ENCODE measurements at places on chromosomes 6 and 20. TPM values are rescaled to one million over a fixed set of nuclear protein-coding genes. Genes with fewer than 3 reads are reported as not detected.

- DNase-seq: peak; percentile 73
These were observed 47.4 kb upstream of the KIF13A start for GRCh38 chr6:18034798-18035202.

- no peak for DNase-seq
These were observed 197.3 kb upstream of the SNX9 start for GRCh38 chr6:157625764-157626163.

DNA sequence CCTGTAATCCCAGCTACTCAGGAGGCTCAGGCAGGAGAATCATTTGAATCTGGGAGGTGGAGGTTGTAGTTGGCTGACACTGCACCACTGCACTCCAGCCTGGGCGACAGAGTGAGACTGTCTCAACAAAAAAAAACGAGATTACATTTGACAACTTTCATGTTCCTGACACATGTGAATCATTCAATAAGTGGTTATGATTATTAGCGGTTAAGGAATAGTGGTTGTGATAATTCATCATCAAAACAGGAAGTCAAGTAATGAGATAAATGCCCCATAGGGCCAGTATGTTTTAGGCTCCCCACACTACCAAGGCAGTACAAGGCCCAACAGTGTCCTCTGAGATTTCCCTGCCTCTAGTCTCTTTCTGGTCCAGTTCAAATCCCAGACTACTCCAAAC, 2.5 kb downstream of the HDDC2 start:
- no peak for DNase-seq

DNA sequence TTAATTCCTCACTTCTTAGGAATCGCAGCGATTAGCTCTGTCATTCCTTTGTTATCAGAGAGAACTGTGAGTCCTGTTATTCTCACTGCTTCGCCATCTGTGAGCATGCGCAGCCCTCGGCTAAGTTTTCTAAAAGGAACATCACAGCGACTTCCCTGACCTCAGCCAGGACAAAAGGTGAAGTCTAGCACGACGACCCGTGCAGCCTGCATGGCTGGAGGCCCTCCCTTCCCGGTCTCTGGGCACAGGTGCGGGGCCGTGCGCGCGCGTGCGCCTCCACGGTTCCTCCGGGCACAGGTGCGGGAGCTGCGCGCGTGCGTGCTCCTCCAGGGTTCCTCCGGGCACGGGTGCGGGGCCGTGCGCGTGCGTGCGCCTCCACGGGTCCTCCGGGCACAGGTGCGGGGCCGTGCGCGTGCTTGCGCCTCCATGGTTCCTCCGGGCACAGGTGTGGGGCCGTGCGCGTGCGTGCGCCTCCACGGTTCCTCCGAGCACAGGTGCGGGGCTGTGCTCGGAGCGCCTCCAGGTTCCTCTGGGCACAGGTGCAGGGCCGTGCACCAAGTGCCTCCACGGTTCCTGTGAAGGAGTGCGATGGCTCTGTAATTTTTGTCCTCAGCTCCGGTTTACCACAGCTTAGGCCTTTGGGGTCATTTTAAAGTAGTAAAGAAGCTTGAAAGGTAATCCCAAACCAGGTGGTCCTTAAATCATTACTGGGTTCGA, 212.3 kb downstream of the ERMARD start:
- no peak for DNase-seq

- no peak for DNase-seq
These were observed 241.2 kb downstream of the UST start for GRCh38 chr6:148987982-148988381.

DNA sequence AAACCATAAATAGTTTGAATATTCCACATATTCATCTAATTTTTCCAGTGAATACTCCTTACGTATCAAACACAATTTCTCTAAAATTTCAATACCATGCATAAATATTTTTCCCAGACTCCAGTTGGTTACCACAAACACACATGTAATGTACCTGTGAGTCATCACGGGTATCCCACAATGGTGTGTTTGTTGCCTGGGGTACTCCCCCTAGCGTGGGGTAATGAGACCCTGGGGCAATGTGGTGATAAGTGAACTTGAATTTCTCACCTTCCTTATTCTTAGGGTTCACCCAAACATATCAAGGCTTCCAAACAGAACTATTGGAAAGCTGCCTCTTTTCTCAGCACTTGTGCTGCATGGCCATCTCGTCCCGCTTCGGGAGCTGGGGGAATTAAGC, 51.0 kb downstream of the STX7 start:
- DNase-seq: no peak

- no peak for DNase-seq
These were observed 13.8 kb downstream of the CPNE5 start for GRCh38 chr6:36825452-36825851.

DNA sequence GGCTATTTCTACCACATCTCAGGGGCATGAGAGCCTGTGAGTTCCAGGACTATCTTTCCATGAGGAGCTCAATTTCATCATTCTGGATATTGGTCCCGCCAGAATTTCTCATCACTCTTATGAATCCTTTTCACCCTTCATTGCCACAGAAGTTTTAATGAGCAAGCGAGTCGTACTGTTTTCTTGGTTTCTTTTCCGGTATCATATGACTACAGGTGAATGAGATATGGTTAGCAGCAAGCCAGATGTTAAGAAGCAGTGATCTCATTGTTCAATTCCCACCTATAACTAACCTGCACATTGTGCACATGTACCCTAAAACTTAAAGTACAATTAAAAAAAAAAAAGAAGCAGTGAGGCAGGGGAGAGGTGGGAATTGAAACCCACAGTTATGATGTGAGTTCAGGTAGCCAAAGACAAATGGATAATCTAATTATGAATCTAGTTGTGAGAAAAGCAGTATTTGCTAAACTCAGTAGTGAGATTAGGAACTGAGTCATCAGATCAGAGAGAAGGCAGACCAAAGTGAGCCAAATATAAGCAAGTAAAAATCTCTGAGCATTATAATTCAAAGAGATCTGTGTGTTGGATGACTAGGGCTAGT, 78.0 kb upstream of the ELOVL5 start:
- no peak for DNase-seq

DNA sequence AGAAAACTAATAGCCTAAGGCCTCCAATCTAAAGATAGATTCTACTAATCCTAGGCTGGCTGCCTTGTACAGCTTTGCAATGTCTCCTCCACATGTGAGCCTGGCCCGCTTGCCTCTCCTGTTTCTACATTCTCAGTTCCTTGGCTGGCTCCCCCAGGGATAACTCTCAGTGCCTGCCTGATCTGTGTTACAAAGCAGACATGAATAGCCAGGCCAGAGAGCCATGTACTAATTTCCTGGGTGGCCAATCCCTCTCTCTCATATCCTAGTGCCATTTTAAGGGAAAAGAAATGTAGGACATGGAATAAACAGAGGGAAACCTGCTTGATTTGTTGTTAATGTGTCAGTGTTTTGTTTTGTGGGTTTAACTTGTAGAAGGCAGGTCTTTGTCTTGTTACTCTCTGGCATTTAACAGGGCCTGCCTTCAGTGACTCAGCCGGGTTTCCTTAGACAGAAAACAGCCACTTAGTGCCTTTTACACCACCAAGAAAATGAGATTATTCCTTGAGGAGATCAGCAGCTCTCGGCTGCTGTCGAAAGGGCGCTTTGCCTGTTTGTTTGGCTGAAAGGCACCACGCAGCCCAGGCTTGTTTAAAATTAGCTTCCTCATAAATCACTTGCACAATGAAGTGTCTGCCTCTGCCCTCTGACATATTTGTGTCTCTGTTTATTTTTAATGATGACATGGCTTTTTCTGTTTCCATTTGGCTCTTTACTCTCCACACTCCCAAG, 702.7 kb downstream of the MAFB start:
- peak; percentile 51 for DNase-seq

GRCh38 chr6:72653026-72653425, 31.2 kb downstream of the KCNQ5 start:
- no peak for DNase-seq

DNA sequence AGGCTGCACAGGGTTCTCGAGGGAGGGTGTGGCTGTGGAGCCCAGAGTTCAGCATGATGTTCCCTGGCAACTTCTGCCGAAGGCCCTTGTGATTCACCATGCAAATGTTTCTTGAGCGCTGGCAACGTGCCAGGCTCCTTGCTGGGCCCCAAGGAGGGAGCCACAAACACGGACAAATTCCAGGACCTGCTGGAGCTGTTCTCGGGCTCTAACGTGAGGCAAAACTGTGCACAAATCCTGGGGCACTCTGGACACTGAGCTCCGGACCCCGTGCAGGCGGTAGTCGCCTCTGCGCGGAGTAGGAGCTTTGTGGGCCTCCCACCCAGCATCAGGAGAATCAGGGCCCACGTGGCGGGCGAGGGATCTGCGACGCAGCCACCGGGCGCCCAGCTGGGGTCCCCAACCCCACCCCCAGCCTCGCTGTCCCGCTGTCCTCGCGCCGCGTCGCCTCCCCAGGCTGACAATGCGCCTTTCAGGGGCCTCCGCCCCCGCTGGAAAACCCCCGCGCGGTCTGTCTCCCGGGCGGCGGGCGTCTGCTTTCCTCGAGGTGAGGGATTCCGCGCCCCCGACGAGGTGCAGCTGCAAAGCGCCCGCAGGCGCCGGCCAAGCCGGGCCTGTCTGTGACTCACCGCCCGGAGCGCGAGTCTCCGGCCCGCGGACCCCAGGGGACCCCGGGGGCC, 31.7 kb upstream of the SCUBE3 start:
- DNase-seq: peak; percentile 70

DNA sequence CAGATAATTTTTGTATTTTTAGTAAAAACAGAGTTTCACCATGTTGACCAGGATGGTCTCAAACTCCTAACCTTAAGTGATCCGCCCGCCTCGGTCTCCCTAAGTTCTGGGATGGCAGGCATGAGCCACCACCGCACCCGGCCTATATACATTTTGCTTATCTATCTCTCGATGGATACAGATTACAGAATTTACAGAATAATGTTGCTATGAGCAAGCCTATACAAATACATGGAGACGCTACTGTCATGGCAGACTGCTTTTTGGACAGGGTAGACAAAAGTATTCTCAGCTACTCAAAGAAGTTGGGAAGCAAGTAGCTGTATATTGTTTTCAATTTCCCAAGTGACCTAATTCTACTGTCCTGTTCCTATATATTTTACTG, 1.6 kb downstream of the HSPA1L start:
- DNase-seq: no peak

GRCh38 chr6:149628875-149629510, 19.5 kb downstream of the KATNA1 start:
- DNase-seq: no peak

GRCh38 chr6:8432614-8433013, 2.7 kb downstream of the SLC35B3 start:
- DNase-seq: no peak

- no peak for DNase-seq
These were observed 579.5 kb downstream of the TFAP2B start for GRCh38 chr6:51398064-51398705.

DNA sequence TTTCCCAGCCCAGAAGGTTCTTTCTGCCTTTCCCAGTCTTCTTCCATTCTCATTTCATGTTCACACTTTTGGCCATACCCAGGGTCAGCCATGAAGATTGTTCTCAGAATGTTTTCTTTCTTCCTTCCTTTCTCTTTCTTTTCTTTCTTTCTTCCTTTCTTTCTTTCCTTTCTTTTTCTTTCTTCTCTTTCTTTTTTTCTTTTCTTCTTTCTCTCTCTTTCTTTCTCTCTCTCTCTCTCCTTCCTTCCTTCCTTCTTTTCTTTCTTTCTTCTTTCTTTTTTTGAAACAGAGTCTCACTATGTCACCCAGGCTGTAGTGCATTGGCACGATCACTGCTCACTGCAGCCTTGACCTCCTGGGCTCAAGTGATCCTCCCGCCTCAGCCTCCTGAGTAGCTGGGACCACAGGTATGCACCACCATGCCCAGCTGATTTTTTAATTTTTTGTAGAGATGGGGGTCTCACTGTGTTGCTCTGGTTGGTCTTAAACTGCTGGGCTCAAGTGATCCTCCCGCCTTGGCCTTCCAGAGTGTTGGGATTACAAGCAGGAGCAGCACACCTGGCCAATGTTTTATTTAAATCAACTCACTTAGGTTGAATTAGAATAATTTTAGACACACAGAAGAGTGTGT, 13.1 kb upstream of the FAM110A start:
- DNase-seq: no peak

DNA sequence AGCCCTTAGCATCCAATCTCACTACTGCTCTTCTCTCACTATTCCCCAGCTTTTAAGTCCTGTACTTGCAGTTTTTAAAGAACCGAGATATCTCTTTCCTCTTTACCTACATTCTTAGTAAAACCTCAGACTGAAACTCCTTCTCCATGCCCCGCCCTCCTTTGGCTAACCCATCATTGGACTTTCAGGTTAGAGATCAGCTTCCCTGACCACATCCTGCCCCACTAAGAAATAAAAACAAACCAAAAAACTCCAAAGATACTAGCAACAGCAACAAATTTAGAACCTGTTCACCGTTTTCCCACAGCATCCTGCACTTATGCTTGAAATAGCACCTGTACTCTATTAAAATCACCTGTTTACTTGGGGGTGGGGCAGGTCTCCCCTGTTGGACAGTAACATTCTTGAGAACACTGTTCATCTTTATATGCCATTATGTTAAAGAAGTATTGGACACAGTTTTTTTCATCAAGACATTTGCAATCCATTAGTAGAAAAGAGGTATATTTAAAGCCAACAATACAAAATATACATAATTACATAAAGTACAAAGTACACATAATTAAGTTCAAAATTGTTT, 16.3 kb upstream of the SMAP1 start:
- DNase-seq: no peak

GRCh38 chr6:16277101-16277981, 39.0 kb downstream of the GMPR start:
- DNase-seq: peak; percentile 51

GRCh38 chr6:78605909-78606446, 261.4 kb upstream of the IRAK1BP1 start:
- DNase-seq: no peak

- DNase-seq: no peak
These were observed 327.0 kb downstream of the NRN1 start for GRCh38 chr6:5679691-5680090.

DNA sequence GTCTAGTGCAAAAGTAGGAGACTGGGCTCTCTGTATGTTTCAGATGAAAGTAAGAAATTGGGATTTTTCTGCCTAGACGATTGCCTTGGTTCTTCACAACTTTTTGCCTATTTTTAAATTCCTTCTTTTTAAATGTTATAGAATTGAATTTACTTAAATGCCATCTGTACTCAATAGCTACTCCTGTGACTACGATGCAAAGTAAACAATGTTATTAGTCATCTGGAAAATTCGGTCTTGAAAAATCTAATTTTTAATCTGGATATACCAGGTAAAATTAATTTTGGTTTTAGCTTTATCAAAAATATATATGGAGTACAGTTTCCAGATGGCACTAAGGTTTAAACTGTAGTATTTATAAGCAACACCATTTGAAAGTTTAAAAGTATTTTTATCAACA, 472.2 kb downstream of the UTRN start:
- no peak for DNase-seq

The MOCS3 gene
- total RNA-seq: 3.7 TPM

The CST1 gene
- total RNA-seq: not detected

The VWA7 gene
- total RNA-seq: 11.8 TPM

The LAMA2 gene
- total RNA-seq: 7.0 TPM

The ACSS1 gene
- 37.8 TPM for total RNA-seq

The PSORS1C2 gene
- not detected for total RNA-seq

The HLA-DRB1 gene
- total RNA-seq: 34.7 TPM

The PRL gene
- total RNA-seq: not detected

The C20orf141 gene
- not detected for total RNA-seq

The SALL4 gene
- 0.09 TPM for total RNA-seq

The SCRT2 gene
- total RNA-seq: not detected

The GNAS-AS1 gene
- 0.87 TPM for total RNA-seq

The MTG2 gene
- total RNA-seq: 34.3 TPM

The KIF25 gene
- total RNA-seq: 0.27 TPM

The SUMO4 gene
- total RNA-seq: 2.7 TPM

The GINS1 gene
- total RNA-seq: 5.0 TPM
